Activated CD4-positive, alpha-beta T cell treated with anti-CD3 and anti-CD28 coated beads for 36 hours (primary cell): ENCODE measurements at places on chromosomes 6 and 20. TPM values are rescaled to one million over a fixed set of nuclear protein-coding genes. Genes with fewer than 3 reads are reported as not detected.
A peak's percentile ranks its signal among the peaks of the same experiment; 100 is the strongest.

GRCh38 chr20:44997668-44998067, 31.4 kb downstream of the STK4 start:
- H3K4me3 ChIP-seq = no peak overlapping the region
- peaks cover 68% of the 10 kb centered on the region for H3K36me3 ChIP-seq
- peak overlapping the region; percentile 66 for H3K27ac ChIP-seq
- H3K4me1 ChIP-seq = peaks cover 56% of the 10 kb centered on the region
- no peaks in the 10 kb centered on the region for H3K27me3 ChIP-seq

Gene TSHZ2
- total RNA-seq = 25.9 TPM

Gene GRM1
- not detected for total RNA-seq

DNA sequence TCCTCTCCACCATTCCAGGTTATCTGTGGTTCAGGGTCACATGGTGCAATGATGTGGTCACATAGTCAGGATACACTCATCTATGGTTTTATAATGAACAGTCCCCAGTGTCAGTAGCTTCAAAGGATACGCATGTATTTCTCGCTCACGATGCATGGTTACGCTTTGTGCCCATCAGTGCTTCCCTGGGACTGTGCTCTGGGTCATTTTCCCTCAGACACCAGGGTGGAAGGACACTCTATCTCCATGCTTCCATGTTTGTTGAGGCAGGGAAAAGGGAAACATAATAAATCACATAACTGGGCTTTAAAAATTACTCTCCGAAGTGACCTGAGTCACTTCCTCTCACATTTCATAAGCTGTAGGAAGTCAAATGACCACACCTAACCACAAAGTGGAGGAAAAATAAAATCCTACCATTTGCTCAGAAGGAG, 394.8 kb upstream of the NOX3 start:
- no peak overlapping the region for H3K4me3 ChIP-seq
- no peaks in the 10 kb centered on the region for H3K27me3 ChIP-seq
- H3K4me1 ChIP-seq = no peaks in the 10 kb centered on the region
- H3K36me3 ChIP-seq = no peaks in the 10 kb centered on the region
- DNase-seq = no peak
- H3K27ac ChIP-seq = no peak overlapping the region

Gene PLCB4
- not detected for total RNA-seq

DNA sequence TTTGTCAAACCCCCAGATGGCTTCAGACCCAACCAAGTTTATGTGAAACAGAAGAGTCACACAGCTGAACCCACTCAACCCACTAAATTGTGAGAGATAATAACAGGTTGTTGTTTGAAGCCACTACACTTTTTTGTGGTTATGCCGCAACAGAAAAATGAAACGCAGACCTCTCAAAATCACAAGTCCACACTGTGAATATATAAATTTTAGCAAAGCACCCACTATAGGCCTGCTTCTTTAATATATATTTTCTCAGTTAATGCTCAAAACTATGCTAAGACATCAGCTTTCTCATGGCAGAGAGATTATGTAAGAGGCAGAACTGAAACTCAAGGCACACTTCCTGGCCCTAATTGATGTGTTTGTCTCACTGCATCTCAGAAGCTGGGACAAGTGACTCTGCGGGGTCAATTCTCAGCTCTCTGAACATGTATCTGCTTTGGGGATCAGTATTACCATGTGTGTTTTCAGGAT, 27.7 kb downstream of the MAP3K5 start:
- H3K27me3 ChIP-seq = no peaks in the 10 kb centered on the region
- H3K4me3 ChIP-seq = no peak overlapping the region
- H3K27ac ChIP-seq = peak overlapping the region; percentile 72
- H3K36me3 ChIP-seq = no peaks in the 10 kb centered on the region
